Motor neuron (in vitro differentiated cells): ENCODE measurements at places on chromosomes 3 and 15. TPM values are rescaled to one million over a fixed set of nuclear protein-coding genes. Genes with fewer than 3 reads are reported as not detected.

RGMA gene
- total RNA-seq = 11.0 and 17.2 TPM in 2 replicates

- ATAC-seq = no peak
These were observed 71.9 kb upstream of the CTNNB1 start for GRCh38 chr3:41127414-41127813.

DAZL gene
- total RNA-seq = 0.05 and 0.17 TPM in 2 replicates

DNA sequence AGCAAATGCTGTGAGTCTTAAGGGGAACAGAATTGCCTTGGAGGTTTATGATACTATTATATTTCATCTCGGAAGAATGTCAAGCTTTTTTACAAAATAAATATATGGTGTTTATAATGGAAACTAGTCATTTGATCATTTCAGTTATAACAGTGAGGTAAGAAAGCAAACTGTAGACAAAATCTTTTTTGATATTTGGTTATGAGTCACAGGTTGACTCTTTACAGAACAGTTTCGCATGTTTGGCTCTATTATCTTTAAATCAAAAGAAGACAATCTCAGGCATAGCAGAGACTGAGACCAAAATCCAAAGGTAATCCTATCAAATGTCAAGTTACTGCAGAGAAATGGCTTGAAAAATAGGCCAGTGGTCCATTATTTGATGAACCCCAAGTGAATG is 490.9 kb upstream of the MDFIC2 start:
- ATAC-seq = no peak

ABHD14A gene
- total RNA-seq = 26.1 and 28.0 TPM in 2 replicates

DNA sequence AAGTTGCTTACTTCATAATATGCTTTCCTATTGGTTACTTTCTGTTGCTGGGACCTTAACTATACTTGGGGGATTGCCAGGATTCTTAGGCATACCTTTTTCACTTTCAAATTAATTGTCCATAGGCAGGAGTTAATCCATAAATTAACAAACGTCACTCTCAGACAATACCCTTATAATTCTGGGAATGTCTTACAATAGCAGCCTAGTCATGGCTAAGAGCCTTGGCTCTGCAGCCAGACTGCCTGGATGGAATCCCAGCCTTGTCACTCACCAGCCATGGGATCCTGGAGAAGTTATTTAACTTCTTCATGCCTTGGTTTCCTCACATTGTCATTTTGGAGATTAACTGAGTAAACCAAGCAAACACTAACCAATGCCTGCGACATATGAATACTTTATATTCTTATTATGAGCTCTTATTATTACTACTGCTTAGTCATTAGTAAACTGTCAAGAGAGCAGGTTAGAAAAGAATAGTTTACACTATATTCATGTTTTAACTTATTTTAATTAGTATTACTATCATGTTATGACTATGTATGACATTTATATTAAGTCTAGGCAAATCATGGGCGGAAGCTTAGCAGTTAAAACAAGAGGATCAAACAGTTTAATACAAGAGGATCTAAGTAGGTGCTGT is 29.0 kb downstream of the GYG1 start:
- no peak for ATAC-seq

- peak; percentile 86 for ATAC-seq
These were observed 103.3 kb upstream of the PRTG start for GRCh38 chr15:55846116-55846707.

DNA sequence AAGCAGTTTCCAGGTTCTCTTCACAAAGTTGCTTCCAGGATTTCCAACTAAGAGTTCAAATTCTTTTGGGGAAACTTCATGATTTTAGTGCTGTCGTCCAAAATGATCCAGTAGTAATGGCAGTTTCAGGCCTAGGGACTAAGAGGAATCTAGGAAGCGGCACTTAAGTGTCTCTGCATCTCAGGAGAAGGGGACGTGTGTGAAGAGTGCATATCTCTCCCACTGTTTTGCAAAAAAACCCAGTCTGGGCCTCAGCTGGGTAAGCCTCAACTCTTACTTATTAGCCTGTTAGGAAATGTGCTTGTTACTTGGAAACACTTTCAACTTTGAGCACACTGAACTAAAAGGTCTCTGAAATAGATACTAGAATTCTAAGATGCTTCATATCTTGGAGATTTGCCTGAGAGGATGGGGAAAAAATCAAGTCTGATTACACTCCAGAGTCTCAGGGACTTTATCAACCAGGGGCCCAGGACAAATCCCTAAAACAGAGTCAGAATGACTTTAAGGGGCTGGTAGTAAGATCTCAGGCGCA is 81.8 kb downstream of the WDR76 start:
- no peak for ATAC-seq

GATA2 gene
- 5.8 and 6.3 TPM in 2 replicates for total RNA-seq

CYP8B1 gene
- 0.16 and 0.25 TPM in 2 replicates for total RNA-seq

GRCh38 chr3:9703736-9704346 is at the start of gene CPNE9:
CPNE9 (plus strand) TSS chr3:9703833; CDS start chr3:9703997, 164 bp downstream.
- ATAC-seq = peak; percentile 71

- no peak for ATAC-seq
These were observed 280.8 kb upstream of the UBE2E2 start for GRCh38 chr3:22922317-22922716.

DNA sequence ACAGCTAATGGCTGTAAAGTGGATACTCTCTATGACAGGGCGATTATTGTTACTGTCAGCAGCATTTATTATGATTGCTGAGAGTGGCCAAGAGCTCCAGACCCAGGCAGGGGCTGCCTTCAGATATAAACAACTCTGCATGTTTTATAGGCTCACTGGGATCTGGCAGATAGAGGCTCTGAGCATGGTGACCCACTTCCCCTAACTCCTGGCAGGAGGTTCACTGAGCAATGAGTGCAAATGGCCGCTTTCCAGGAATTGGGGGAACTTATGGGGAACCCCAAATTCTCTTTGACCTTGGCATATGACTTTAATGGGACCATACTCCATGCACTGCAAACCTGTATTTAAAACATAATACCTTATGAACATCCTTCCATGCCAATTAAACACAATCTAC is 59.0 kb downstream of the SCN5A start:
- no peak for ATAC-seq

GRCh38 chr3:127097481-127097880 is 95.5 kb upstream of the PRR23E start:
- no peak for ATAC-seq

DNA sequence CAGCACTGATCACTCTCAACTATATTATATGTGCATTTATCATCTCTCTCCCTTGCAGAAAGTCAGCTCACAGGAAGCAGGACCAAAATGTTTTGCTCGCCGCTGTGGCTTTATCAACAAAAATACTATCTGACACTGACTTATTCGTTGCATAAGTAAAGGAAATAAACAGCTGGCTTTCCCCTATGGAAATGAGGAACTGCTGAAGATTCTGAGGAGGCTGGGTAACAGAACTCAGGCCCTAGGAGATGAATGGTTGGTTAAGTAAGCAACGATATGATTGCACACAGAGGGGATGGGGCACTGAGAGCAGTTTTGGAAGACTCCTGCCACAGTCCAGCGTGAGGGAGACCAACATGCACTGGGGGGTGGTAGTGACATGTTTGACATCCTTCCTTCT is 181.1 kb downstream of the STT3B start:
- no peak for ATAC-seq

DNA sequence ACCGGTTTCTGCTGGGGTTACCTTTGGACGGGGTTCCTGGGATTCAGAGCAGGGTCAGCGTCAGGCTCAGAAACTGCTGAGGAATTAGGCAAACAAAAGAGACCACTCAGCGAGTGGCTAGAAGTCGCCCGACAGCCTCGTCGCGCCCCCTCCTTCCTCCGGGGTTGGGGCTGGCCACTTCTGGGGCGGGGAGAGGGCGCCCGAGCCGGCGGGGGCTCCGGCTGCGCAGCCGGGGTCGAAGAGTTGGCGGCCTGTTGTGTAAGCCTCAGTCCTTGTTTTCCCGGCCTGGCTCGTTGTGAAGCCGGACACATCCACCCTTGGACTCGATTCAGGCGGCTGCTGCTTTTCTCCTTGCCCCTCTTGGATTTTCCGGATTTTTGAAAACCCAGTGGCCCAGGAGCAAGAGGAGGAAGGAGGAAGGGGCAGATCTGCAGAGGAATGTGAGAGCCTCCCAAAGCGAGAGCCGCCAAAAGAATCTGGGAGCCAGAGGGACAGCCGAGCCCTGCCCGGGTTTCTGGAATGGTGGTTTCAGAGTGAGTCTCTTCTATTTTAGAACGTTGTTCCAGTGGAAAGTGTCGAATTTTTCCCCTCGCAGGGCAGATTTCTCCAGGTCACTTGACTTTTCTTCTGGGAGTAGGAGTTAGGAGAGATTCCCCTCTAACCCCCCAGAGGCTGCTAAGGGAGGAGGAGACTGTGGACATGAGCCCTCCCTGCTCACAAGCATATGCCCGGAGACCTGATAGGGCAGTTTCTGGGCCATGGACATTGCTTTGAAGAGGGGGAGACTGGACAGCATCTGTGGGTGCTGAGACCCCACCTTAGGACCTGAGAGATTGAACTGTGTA is 666 bp downstream of the SNX33 start:
- peak; percentile 10 for ATAC-seq

GRCh38 chr3:138351916-138352550 is 3.7 kb downstream of the MRAS start:
- ATAC-seq = no peak

CPEB1 gene
- total RNA-seq = 4.2 and 4.7 TPM in 2 replicates

PRR20G gene
- not detected in 2 replicates for total RNA-seq

DNA sequence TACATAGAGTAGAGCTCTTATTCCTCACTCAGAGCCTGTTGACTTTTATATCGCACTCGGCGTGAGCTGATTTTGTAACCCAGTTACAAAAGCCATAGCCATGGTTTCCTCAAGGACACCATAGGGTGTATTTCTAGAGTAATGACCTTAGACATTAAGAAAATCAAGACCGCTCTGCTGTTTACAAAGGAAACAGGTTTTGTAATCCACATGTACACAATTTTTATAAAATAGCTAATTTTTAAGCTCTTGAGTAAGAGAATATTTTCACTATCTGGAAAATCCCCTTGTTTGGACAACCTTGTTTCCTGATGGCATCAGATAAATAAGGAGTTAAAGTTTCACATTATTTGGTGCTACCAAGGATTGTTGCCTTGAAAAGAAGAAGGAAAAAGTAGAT is 104.7 kb downstream of the PGPEP1L start:
- ATAC-seq = no peak
